Osteocyte (in vitro differentiated cells): ENCODE measurements at places on chromosomes 12 and 14.

GRCh38 chr12:31536672-31537071, 54.3 kb downstream of the DENND5B start:
- DNase-seq: no peak

- DNase-seq: no peak
These were observed 229.2 kb downstream of the SLC15A4 start for GRCh38 chr12:128594521-128594920.

- DNase-seq: no peak
These were observed 525.1 kb upstream of the FBXO33 start for GRCh38 chr14:39957290-39957689.

GRCh38 chr14:74952697-74953484, 2.5 kb downstream of the PGF start:
- no peak for DNase-seq

DNA sequence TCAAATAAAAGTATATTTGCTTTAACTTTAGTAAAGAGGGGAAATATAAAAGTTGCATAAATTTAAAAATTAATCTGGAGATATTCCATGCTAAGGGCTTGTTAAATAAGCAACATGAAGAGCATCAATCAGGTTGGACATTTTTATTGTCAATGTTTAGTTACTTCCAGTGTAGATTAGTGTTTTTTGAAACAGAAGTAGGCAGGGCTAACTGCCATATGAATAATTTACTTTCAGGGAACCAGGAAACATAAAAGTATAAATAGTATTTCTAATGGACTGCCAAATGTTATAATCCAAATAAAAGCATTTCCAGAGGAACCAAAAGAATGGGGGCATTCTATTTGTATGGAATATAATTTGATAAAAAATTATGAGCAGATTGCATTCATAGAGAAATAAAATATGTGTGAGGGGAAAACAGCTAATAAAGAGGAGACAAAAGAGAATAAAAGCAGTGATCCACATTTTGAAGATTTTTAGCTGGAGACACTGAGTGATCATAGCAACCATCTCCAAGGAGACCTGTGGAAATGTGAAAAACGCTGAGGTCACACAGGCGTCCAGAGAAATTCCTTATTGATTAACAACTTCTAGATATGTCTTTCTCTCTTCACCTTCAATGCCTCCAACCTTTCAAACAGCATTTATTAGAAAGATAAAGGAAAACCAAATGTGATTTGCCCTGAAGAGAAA, 70.8 kb downstream of the SRGAP1 start:
- DNase-seq: no peak

DNA sequence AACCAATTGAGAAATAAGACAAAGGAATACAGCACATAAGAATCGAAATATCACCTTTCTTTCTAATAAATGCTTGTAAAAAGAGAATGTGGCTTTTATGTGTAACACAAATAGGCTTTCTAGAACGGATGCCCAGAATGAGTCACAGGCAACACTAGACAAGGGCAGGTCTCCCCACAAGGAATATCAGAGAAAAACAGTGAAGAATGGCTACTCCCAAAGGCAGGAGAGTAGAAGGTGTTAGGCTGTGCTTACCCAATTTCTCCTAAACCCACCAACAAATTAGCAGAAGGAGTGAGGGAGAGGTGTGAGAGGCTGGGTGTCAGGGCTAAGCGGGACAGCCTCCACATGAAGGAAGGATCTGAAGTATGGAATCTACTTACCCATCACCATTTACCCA, 55.2 kb downstream of the GALNT4 start:
- DNase-seq: no peak

GRCh38 chr12:5432011-5432400, at the start of gene NTF3:
TSS of gene NTF3 (plus strand) at chr12:5432108. CDS start at chr12:5432325, 217 bp downstream.
- DNase-seq: no peak

DNA sequence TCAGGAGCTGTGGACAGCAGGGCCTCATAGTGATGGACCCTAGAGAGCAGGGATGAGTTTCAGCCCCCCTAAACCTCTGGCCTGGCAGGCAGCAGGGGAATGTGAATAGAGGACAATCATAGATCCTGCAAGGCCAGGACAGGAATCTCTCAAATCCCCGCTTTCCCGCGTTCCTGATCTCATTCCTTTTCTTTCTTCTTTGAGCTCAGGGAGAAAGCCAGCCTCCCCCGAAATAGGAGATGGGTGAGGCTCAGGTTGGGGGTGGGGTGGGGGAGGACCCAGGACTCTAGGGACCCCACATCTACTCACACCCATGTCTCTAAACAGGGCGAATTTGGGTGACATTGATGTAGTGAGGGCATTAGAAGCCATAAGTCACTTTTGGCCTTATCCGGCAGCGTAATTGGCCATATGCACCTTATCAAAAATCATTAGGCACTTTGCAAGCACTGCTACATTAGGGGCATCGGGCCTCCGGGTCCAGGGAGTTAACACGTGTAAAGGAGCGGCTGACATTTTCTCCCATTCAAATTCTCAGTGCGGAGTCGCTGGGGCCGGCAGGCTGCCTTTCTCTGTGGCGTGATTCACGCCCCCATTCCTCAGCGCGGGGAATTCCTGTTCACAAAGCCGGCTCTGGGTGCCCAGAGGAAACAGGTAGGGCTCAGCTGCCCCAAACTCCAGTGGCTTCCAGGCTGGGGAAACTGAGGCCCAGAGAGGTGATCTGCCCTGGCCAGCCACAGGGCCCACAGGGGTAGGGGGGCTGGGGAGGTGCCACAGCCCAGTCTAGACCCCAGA, 1.5 kb downstream of the LHX5 start:
- DNase-seq: no peak

DNA sequence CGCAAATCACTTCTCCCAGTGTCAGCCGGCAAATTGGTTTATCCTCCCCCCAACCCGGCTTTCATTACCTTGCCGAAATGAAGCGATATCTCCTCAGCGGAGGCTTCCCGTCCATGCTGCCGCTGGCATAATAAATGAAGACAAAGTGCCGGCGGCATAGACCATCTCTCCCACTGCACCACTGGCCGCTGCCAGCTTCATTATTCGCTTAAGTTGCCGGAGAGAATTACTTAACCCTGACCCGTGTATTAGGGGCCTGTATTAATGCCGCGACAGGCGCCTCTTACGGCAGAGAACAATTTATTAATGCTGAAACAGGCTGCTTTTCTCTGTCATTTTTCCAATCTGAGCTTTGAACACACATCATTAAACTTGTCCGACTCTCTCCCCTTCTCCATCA, 17.5 kb upstream of the GPATCH2L start:
- DNase-seq: no peak

- DNase-seq: no peak
These were observed 22.4 kb downstream of the ANKRD9 start for GRCh38 chr14:102487204-102487577.

GRCh38 chr12:11725686-11726085, 76.2 kb downstream of the ETV6 start:
- no peak for DNase-seq

DNA sequence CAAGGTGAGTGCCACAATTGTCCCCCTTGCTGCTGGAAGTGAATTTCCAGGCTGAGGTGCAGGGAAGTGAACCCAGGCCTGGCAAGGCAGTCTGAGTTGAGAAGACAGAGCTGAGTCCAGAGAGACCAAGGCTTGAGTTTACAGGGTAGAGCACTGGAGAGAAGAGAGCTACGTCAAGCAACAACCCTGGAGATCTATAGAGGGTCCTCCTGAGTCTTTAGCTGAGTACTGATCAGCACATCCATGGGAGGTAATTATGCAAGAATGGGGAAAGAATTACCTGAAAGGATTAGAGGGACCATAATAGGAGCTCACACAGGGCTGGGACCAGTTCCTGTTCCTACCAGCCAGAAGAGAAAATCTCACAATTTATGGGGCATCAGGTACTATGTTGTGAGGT, 190.7 kb downstream of the NEDD1 start:
- DNase-seq: no peak

- peak; percentile 62 for DNase-seq
These were observed 258.4 kb upstream of the SFSWAP start for GRCh38 chr12:131452444-131452860.

DNA sequence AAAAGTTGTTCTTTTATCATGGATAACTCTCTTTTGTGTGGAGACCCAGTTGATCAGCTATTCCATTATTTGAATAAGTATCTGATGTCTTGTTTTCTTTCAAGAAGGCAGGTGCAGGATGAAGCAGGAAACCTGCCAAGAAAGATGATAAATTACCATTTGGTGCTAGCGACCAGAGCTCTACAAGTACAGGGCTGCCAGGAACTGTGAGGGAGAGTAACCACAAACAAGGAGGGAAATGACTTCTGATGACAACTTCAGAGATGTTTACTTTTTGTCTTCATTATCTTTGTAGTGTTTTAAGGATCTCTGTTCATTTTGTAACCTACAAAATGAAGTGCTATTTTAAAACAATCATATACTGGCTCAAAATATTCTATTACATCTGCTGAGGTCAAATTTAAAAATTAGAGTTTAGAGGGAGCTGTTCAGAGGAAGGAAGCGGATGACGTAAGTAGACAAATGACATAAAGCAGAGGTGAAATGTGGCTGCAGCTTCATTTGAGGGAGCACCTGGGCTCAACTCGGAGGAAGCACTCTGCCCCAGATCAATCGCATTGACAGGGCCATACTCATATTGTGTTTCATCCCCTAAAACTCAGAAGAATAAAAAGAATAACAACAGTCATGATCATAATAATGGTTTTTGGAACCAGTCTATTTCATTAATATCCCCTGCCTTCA, 226.8 kb downstream of the C12orf42 start:
- no peak for DNase-seq

GRCh38 chr12:2347137-2347843, 294.5 kb downstream of the CACNA1C start:
- DNase-seq: no peak

GRCh38 chr14:98953551-98954348, 318.2 kb downstream of the BCL11B start:
- peak; percentile 80 for DNase-seq

DNA sequence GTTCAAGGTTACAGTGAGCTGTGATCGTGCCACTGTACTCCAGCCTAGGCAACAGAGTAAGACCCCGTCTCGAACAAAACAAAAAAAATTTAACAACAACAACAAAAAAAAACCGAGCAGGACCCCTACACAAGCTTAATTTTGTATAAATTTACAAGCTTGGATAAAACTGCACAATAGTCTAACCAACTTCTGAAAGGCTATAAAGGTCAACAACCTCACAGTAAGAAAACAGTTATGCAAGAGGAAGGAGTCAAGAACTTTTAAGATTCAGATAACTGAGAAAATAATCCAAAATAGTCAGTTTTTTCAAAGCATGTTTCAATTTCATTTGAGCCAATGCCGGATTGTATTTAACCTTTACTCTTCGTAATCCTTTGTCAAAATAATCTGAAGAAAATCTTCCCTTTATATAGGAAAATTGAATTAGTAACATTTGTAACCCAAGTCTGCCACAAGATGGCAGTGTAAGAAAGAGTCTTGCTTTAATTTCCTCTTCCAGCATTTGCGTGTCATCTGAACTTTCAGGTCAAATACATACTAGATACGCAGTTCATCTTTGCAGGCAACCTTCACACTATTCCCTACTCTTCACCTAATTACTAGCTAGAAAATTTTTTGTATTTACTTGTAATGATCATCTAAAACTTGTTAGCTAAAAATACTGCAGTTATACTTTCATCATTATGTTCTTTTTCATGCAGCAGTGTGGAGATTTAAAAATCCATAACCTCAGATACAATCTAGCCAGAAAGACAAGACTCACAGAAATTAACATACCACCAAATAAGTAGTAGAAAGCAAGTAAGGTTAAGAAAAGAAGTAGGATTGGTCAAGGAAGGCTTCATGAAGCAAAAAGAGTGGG, 5.8 kb downstream of the CCNB1IP1 start:
- no peak for DNase-seq

DNA sequence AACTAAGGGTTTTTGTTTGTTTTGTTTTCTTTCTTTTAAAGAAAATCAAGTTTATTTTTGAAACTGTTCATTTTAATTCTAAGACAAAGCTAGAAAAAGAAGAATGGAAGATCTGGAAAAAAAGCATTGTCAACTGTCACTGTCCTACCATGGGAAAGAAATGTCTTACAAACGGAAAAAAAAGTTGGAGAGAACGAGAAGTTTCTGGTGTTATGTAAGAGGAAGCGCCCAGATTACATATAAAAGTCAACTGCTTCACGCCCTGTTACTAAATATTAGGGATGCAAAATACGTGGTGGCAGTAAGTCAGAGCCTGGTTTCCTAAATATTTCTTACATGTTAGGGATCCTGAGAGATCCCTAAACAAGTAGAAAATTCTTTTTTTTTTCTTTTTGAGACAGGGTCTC, 14.3 kb upstream of the FBXL14 start:
- DNase-seq: no peak

DNA sequence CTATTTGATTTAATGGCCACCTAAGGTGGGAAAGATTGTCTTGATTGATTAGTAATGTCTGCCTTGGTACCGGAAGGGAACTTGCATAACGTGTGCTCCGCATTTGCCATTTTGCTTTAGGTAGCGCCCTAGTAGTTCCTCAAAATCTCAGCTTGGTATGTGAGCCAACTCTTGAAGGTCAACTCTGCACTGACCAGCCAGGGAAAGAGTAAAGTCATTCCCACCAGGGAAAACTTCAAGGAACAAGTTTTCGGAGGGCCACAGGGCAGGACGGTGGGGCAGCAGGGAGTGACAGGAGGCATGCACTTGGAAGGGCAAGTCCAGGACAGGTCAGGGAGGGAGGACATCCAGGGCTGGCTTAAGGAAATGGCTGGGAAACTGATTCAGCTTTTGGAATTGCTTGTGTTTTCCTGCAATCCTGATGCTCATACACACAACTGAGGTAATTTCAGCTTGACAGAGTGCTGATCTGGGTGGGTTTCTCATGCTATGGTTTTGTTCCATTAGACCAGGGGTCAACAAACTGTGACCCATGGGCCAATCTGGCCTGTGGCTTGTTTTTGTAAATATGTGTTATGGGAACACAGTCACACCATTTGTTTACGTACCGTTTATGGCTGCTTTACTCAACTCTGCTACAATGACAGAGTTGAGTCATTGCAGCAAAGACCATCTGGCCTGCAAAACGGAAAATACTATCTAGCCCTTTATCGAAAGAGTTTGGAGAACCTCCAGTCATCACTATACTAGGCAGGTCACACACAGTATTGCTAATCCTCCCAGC, 184.5 kb downstream of the RBM19 start:
- no peak for DNase-seq

DNA sequence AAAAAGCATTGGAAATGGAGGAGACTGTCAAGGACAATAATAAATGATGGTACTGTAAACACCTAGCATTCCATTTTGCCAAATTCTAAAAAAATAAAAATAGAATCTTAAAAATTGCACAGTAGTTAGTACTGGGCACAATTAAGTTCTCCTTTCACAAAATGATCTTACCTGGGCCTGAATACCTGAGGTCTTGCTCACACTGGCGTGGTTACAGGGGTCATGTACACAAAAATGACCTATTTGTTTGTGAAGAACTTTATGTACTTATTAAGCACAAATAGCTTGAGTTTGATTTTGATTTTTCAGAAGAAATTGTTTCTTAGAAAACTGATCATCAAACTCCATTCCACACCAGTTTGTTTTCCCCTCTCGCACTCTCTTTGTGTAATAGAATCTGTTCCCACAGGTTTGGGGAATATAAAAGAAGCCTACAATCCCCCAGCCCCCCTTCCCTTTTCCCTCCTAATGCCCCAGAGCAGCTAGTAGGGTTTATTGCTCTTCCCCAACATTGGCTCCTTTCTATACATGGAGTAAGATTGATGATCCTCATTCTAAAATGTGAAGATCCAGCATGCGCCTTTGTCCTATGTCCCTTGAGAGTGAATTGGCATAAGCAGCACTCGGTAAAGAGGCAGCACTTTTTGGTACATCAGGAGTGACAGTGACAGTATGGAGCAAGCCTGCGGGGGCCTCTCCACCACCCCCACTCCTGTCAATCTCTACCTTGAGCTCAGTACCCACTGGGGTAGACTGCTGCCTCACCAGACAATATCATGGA, 204.3 kb downstream of the ASCL1 start:
- no peak for DNase-seq
